ENCODE measurements at places on chromosomes 12 and 14.
A peak's percentile ranks its signal among the peaks of the same experiment; 100 is the strongest.

GRCh38 chr12:64694130-64695040, 64.8 kb downstream of the GNS start:
- DNase-seq, result no peak

DNA sequence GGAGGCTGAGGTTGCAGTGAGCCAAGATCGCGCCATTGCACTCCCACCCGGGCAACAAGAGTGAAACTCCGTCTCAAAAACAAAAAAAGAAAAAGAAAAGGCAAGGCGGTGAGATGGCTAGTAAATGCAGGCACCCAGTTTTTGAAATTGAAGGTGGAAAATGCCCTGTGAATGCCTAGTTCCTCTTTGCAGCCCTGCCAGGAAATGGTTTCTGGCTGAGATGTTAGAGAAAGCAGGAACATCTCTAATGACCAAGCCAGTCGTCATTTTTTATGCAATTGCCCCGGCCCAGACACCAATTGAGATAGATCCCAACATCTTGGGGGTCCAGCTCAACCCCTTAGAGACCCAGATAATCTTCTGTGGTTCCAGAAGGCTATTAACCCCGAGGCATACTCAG, 17.0 kb downstream of the SLC8A3 start:
- DNase-seq, result no peak

GRCh38 chr12:1926251-1926657, 7.8 kb upstream of the CACNA2D4 start:
- no peak for DNase-seq

DNA sequence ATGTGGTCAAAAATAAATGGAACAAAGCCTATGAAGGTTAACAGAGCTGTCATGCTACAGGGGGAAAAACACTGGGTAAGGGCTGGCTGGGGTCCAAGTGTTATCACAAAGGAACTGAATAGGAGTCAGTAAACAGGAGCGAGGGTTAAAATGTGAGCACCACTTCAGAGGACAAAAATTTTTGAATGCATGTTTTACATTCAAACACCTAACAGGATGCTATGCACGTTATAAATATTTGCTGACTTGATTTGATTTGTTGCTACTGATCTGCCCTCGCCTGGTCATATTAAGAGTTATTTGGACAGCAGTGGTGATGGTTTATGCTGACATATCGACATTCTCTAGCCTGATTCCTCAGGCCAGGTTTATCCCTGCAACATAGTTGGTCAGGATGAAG, 7.4 kb upstream of the KTN1 start:
- DNase-seq, result peak; percentile 47

- DNase-seq, result peak; percentile 68
These were observed 790 bp downstream of the BTG1 start for GRCh38 chr12:92144631-92145480.

DNA sequence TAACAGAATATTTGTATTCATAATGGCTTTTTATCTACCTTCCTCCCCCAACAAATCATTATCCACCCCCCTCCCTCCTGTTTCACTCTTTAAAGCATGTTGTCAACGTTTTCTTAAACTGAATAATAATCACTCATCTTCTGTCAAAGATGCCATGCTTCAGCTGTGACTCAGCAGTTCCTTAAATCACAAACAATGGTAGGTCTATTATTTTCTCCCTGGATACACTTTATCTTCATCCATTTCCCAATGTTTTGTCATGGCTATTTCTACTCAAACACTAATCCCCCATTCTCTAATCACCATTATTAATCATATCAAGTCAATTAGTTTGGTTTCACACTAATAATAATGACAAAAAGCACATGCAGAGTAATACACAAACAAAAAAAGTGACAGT, 6.5 kb downstream of the CLEC12B start:
- DNase-seq, result no peak

GRCh38 chr12:77914081-77914488, 83.4 kb downstream of the NAV3 start:
- no peak for DNase-seq

DNA sequence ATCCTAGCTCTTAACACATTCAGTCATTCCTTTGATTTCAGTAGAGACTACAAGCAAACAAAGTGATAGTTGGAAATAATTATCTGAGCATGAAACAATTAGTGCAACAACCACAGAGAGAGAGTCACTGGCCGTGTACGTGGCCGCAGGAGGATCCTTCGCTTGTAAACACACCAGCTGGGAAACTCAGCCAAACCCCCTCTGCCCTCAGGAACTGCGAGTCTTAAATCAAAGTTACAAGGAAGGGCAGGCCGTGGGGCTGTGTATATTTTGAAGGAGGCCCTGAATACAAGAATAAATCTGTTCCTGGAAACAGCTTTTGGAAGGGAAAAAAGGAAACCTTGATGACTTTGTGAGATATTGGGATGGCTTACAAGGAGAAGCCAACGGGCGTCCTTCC, 164.5 kb downstream of the ANO2 start:
- no peak for DNase-seq

DNA sequence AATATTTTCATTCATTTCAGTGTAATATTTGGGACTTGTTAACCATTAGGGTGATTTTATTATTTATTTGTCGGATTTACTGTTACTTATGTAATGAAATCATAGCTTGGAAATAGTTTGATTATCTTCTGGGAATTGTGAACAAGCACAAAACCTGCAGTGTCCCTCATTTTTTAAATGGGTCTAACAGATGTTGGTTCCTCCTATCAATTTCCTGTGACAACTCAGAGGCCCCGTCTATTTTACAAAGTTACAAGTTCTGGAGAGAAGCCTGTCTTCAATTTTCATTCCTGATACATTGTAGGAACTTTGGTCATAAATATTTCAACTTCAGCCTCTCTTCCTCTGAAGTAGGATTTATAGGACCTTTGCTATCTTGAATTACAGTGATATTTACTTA, 101.8 kb upstream of the DNM1L start:
- DNase-seq, result no peak

DNA sequence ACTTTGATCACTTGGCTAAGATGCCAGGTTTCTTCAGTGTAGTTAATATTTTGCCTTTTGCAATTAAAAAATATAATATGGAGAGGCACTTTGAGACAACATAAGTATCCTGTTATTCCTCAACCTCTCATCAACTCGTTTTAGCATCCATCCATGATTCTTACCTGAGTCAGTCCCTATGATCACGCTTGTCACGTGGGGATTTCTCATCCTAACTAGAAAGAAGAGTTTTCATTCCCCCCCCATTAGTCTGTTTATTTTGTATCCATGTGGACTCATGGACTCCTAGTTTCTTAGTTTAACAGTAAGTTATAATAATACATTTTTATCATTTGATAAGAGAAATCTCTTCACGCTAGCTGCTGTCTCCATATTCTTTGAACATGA, 110.3 kb downstream of the SLC25A47 start:
- DNase-seq, result no peak

DNA sequence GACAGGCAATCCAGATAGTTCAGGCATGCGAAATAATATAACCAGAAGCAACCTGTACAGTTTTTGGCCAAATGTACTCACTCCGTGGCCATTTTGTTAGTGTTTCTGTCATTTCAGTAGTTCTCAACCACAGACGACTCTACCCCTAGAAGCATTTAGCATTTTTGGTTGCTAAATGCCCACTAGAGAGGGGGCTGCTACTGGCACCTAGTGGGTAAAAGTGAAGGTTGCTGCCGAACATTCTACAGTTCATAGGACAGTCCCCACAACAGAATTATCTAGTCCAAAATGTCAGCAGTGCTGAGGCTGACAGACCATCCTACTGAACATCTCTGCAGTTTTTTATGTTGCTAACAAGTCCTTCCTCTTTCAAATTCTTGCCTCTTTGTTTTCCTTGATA, 107.4 kb downstream of the TSHR start:
- DNase-seq, result no peak

GRCh38 chr12:94318181-94318580, 141.5 kb downstream of the CEP83 start:
- no peak for DNase-seq

DNA sequence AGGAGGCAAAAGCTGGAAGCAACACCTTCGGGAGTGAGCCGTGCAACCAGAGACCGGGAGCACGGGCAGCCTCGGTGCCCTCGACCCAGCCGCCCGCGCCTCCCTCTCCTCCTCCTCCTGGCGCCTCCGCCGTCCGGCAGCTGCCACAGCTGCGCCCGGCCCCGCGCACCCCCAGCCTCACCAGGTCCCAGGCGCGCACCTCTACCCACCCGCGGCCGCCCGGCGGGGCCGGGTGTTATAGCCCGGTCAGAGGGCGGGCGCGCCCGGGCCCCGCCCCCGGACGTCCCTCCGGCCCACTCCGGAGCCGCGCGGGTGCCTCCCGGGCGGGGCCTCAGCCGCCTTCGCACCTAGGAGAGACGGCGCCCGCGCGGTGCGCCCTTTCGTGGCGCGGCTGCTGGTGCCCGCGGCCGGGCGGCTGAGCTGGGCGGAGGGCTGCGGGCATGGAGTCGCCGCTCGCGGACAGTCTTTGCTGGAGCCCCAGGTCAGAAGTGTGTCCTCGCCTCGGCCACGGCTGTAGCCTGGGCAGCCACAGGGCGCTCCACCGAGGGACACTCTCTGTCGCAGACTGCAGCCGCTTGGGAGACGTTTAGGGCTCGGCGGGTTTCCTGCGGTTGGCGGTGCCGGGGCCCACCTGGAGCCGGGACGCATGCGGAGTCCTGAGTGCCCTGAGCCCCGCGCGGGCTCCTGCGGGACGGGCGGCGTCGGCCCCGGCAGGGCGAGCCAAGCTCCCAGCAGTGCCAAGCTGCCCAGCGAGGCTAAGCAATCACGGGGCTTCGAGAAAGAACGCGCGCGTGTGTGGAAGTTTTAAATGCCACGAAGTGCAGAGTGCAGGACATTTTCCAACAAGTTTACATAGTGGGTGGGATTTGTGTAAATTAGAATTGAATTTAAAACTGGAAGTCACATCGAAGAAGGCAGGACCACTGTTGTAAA, at the start of gene CPM:
CPM (minus strand) TSS at position 211 of the 933 bp plus-strand sequence. CDS start 334 bp downstream, outside the sequence.
- DNase-seq, result peak; percentile 75

DNA sequence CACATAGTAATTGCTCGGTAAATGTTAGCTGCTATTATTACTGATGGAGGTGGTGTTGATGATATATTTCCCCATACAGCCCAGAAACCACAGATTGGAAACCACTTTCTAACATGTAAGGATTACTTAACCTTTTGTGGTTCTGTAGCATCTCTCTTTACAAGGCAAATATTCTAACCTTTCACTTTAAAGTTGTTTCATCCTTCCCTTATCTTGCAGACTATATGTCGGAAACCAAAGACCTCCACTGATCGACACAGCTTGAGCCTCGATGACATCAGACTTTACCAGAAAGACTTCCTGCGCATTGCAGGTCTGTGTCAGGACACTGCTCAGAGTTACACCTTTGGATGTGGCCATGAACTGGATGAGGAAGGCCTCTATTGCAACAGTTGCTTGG, 75.8 kb downstream of the FRMD6 start:
- no peak for DNase-seq

DNA sequence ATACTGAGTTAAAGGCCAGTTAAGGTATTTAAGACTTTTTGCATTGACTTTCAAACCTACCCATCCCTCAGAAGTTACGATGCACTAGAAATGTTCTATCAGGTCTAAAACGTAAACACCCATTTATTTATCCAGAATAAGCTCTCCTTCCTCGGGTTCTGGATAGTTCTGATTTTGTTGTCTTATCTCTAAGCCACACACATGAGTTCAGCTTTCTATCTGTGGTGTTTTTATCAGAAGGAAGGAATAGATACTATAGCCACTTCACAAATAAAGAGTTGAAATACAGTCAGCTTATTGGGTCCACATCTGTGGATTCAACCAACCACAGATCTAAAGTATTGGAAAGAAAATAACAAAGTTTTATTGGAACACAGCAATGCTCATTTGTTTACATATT, 5.4 kb downstream of the SFSWAP start:
- DNase-seq, result no peak

DNA sequence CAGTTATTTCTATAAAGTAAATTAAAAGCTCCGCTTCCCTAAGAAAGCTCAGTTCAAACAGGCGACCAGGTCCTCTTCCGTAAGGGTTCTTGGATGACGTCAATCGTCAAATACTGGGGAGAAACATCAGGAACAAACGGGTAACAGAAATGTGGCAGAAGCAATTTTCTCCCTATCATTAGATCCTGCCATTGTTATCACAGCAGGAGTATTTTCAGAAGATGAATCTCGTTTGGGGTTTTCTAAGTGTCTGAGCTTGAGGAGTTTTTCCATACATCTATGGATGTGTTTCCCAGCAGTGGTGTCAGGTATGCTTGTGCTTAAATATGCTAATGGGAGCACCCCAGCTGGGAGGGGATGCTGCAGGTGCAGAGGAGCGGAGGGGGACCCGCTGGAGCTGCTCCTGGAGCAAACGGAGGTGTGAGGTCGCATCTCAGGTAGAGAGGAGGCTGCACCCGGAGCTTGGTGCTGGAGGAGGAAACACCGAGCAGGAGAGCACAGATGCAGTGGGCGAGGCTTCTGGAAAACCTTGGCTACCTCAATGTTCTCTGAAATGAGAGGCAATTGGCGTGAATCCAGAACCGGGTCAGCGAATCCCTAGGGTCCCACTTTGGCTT, 795.5 kb downstream of the AACS start:
- no peak for DNase-seq

DNA sequence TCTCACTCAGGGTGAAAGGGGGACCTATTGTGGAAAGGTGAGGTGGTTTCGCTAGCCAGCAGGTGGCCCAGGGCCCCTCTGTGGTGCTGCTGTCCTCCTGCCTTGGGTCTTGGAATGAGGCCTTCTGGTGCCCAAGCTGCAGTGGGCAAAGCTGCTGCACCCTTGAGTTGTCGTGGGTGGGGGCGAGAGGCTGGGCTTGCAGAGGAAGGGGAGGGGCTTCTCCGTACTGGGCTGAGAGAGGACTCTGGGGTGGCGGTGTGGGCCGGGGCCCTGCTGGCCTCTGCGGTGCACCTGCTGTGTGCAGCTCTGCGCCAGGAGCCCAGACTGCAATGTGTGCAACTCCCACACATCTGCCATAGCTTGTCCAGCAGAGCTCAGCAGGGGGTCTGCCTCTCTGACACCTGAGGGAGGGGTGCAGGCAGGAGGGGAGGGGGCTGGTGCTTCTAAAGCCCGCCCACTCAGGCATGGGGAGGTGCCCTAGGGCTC, 145.8 kb downstream of the KIF26A start:
- DNase-seq, result peak; percentile 5

DNA sequence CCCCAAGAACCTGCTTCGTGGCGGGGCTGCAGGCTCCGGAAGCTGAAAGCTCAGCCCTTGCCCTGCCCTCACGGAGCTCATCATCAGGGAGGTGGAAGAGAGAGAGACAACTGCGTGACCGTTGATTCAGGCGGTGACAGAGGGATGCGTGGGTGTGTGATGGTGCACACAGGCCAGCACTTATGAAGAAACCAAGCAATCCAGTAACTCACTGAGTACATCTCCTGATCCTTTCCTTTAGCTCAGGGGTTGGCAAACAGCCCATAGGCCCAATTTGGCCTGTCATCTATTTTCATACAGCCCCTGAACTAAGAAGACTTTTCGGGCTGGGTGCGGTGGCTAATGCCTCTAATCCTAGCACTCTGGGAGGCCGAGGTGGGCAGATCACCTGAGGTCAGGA, 49.9 kb downstream of the TESC start:
- DNase-seq, result peak; percentile 59

DNA sequence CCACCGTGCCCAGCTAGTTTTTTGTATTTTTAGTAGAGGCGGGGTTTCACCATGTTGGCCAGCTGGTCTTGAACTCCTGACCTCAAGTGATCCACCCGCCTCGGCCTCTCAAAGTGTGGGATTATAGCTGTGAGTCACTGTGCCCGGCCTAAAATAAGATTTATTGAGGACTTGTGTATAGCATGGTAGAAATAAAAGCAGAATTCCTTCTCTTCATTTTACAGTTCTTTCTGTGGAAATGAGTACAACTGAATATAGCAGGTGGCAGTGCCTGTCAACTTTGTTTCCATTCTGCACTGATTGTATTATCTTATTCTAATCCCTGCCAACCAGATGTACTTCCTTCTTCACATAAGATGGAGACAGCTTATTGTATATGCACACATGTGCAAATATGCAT, 41.0 kb downstream of the DIP2B start:
- no peak for DNase-seq
